ENCODE measurements at places on chromosomes 5 and 9.

- peak; percentile 69 for DNase-seq
These were observed 160.1 kb upstream of the ZNF608 start for GRCh38 chr5:124906339-124907097.

- no peak for DNase-seq
These were observed 685.8 kb downstream of the MAT2B start for GRCh38 chr5:164191240-164191639.

- DNase-seq, result no peak
These were observed at the start of gene GABRB2 for GRCh38 chr5:161546470-161547301. GABRB2 (minus strand) TSS chr5:161546725; CDS start chr5:161546643, 82 bp downstream.

GRCh38 chr5:112647428-112647827, 90.3 kb upstream of the APC start:
- no peak for DNase-seq

GRCh38 chr9:79799691-79800335, 228.0 kb downstream of the TLE4 start:
- DNase-seq, result no peak

GRCh38 chr5:125026867-125027731, 280.7 kb upstream of the ZNF608 start:
- no peak for DNase-seq

GRCh38 chr9:98583417-98583816, 125.3 kb downstream of the GABBR2 start:
- no peak for DNase-seq

DNA sequence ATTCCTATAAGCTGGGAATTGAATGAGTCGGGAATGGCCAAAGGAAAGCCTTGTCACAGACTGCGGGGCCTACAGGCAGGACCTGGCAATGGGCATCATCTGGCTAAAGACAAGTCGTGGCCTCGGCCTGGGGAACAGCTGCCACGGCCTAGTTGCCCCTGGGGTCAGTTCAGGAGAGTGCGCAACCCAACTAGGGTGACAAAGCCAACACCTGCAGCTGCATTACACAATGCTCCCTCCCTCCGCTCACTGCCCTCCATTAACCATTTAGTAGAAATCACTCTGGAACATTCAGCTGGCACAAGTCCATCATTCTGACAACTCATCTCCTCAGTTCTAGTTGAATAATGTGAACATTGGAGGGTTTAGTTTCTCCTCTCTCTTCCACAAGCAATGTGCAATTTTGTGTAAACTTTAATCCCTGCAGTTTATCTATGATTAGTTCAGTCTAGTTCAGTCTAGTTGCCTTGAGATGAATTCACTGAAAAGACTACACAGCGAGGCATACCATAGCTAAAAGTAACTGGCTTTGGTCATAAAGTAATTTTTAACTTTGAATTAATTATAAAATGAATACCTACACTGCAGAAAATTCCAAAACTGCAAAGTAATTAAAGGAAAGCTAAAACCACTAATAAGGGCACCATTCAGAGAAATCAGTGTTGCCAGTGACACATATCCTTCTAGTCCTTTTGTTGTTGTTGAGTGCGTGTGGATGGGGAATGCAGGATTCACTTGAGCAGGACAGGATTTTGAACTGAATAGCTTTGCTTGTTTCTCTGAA, 5.1 kb downstream of the GLDC start:
- no peak for DNase-seq

- DNase-seq, result no peak
These were observed 15.2 kb downstream of the LIFR start for GRCh38 chr5:38541174-38541725.
